ENCODE measurements at places on chromosomes 13 and 19.
A peak's percentile ranks its signal among the peaks of the same experiment; 100 is the strongest.

GRCh38 chr19:51740356-51740755 lies 11.3 kb downstream of the FPR1 start:
- DNase-seq = no peak

- no peak for DNase-seq
Measured at GRCh38 chr19:3570606-3571011, 2.1 kb upstream of the HMG20B start.

DNA sequence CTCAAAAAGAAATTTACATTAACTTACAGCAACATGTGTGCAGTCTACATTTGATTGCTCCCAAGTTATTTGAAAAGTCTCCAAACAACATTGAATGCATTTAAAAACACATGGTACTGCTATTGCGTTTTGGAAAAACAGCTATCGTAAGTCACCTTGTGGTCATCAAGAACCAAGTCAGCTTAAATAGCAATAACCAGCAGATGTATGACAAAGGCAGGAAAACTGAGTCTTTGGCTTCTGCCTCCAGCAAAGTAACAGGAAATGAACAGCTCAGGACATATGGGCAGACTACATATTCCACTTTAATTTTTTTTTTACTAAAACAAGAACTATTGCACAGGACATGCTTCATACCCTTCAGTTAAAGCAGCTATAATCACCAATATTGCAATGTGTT lies 580.6 kb upstream of the SPRY2 start:
- DNase-seq = no peak

- no peak for DNase-seq
Measured at GRCh38 chr13:108102771-108103170, 112.6 kb downstream of the LIG4 start.

DNA sequence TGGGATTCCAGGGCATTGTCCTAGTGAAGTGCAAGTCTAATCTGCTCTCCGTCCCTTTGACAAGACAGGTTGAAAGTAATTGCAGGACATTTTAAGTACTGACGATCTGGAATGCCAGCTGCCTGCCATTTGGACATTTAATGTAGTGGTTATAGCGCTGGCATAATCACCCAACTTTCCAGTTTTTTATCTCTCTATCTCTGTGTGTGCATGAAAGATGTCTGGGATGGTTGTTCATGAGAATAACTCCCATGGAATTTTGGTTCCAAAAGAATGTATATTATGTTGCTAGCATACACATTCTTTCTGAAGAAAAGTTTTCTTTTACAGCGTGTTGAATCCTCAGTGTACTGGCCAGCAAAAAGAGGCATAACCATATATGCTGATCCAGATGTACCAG lies 53.6 kb downstream of the TDRD12 start:
- DNase-seq = no peak

GRCh38 chr13:94503851-94504250 lies 24.4 kb upstream of the DCT start:
- DNase-seq = no peak

GRCh38 chr19:45641274-45642105 lies 2.3 kb upstream of the EML2 start:
- peak; percentile 94 for DNase-seq

DNA sequence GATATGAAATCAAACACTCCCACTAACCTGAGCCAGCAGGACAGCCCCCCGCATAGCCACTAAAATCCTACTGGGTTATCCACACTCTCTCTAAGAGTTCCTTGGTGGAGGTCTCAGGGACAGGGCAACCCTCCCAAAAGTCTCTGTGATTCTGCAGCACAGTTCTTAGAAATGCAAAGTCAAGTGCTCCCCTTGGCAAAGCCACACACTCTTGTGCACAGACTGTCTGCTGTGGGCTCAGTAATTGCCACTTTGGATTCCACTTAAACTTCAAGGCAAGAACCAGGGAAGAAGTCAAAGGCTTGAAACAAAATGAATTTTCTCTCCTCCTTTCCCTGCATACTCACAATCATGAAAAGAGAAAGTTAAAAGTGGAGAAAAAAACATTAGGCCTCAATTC lies 61.5 kb downstream of the DOCK9 start:
- no peak for DNase-seq

- no peak for DNase-seq
Measured at GRCh38 chr19:18650021-18650390, 13.2 kb downstream of the KLHL26 start.
